ENCODE measurements at places on chromosomes 11 and 22.

DNA sequence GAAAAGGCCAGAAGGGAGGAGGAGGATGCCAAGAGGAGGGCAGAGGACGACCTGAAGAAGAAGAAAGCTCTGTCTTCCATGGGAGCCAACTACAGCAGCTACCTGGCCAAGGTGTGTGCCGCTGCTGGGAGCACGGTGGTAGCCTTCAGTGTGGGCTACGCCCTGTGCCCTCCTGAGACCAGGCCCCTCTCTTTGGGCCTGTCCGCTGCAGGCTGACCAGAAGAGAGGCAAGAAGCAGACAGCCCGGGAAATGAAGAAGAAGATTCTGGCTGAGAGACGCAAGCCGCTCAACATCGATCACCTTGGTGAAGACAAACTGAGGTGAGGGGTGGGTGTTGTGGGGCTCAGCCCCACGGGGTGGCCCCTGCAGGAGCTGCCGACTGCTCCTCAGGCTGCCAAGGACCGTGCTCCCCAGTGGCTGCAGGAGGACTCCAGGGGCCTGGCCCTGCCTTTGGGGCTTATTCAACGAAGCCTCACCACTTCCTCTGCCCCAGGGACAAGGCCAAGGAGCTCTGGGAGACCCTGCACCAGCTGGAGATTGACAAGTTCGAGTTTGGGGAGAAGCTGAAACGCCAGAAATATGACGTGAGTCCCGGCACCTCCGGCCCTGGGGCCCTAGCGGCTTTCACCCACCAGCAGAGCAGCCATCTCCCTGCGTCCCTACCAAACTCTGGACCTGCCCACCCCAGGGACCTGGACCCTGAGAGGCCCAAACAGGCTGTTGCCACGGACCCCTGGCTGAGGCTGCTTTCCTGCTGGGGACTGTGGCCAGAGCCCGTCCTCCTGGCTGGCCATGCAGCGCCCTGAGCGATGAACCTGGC, 12.6 kb upstream of the MRPL23 start:
- no peak for DNase-seq
- H3K36me3 ChIP-seq: no peaks in the 10 kb centered on the region
- H3K4me1 ChIP-seq: peaks cover 9% of the 10 kb centered on the region
- no peak overlapping the region for H3K4me3 ChIP-seq
- H3K27ac ChIP-seq: no peak overlapping the region

DNA sequence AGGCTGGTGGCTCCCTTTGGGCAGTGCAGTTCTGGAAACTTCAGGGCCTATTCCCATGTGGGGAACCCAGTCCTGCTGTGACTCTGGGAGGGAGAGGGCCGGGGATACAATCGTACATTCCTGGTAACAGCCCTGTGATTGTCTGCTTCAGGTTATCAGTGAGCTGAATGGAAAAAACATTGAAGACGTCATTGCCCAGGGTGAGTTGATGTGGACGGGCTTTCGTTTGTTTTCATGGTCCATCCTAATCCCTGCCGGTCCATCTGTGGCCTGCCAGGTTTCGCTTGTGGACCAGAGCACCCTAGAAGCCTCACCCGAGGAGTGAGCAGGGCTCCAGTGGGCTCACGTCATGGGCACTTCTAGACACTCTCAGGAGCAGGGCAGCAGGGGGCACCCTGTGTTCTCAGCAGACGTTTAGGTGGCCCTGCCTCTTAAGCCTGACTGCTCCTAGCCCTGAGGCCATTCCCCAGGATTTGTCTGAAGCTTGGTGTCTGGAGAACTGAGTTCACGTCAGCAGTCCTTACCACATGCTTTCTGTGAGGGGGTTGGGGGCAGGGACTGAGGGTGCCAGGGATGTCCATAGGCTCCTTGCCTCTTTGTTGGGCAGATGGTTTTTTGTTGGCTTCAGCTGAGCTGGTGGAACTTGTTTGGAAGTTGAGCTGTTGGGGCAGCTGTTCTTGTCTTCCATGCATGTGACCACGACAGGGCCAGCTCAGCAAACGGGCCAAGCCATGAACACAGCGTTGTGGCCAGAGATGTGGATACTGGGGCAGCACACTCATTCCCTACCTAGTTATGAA, 1.9 kb downstream of the RPLP2 start:
- H3K27ac ChIP-seq: no peak overlapping the region
- H3K4me3 ChIP-seq: no peak overlapping the region
- H3K4me1 ChIP-seq: peaks cover 7% of the 10 kb centered on the region
- peaks cover 17% of the 10 kb centered on the region for H3K36me3 ChIP-seq
- DNase-seq: no peak
- H3K27me3 ChIP-seq: no peaks in the 10 kb centered on the region

DNA sequence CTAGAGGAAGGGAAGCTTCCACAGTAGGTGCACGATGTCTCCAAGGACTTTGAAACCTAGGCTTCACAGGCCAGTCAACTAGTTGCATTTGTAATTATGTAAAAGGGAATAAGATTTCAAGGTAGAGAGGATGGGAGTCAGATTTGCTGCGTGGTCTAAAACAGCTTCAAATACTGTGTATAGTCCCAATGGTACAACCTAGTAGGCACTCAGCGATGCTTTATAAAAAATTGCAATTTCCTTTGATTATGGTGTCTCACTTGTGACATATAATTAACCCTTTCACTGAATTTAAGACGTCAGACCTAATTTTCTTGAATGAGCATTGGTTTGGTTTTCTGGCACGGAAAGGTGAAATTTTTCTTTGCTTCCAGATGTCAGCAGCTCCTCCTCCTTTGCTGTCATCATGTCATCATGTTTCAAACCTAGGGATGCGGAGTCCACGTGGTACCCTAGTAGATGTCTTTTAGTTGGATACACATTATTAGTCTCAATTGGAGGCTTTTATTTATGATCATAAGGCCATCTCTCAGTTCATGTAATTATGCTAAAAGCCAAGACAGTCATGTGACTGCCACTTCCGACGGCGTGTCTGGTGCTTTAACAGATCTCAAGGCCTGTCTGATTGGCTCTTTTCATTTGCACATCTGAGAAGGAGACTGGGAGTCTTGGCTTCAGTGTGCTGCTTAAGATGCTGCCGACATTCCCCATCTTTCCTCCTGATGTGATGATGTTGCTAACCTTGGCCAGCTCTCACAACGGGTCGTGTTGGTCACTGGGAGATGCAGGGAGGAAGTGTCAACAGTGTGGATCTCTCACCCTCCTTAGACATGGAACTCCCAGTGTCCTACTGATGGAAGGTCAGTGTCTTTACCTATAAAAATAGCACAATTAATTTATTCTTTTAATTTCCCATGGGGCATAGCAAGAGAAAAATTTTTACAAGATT, 134.0 kb downstream of the HIPK3 start:
- H3K4me3 ChIP-seq: no peak overlapping the region
- no peak overlapping the region for H3K27ac ChIP-seq
- no peak for DNase-seq
- no peaks in the 10 kb centered on the region for H3K36me3 ChIP-seq
- H3K4me1 ChIP-seq: no peaks in the 10 kb centered on the region
- no peaks in the 10 kb centered on the region for H3K27me3 ChIP-seq

- H3K4me1 ChIP-seq: no peaks in the 10 kb centered on the region
These were observed 33.8 kb downstream of the SYT13 start for GRCh38 chr11:45252134-45252856.

DNA sequence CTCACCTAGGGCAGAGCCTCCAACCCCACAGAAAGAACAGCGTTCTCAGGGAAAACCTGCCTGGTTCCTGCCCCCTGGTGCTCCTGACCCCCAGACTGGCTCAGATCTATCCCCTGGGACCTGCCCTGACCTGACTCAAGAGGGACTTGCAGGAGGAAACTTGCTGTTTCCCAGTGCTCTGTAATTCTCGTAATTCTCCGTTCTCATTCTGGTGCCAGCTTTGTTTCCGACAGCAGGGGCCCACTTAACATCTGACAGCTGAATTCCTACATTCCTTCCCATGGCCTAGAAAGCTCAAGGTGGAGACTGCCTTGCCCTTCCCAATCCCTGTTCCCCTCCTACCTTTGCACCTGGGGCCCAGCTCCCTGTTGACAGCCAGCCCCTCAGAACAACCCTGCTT, 12.5 kb upstream of the CSF2RB start:
- no peak overlapping the region for H3K27ac ChIP-seq
- no peaks in the 10 kb centered on the region for H3K36me3 ChIP-seq
- H3K4me3 ChIP-seq: no peak overlapping the region
- no peaks in the 10 kb centered on the region for H3K27me3 ChIP-seq
- peak; percentile 42 for DNase-seq

- DNase-seq: peak; percentile 81
- H3K27me3 ChIP-seq: no peaks in the 10 kb centered on the region
- no peaks in the 10 kb centered on the region for H3K4me1 ChIP-seq
- H3K4me3 ChIP-seq: no peak overlapping the region
These were observed 146.5 kb upstream of the RAG2 start for GRCh38 chr11:36744375-36745168.

- H3K4me3 ChIP-seq: peak within 1 kb of the TSS; percentile 21
- H3K27me3 ChIP-seq: peaks cover 100% of the 10 kb centered on the region
- H3K4me1 ChIP-seq: peaks cover 12% of the 10 kb centered on the region
- DNase-seq: peak; percentile 32
These were observed at the start of gene PAX6 for GRCh38 chr11:31810779-31811647. TSS of gene PAX6 (minus strand) at chr11:31811322. CDS start at chr11:31806411, 4,911 bp downstream.

- no peaks in the 10 kb centered on the region for H3K27me3 ChIP-seq
- H3K4me1 ChIP-seq: no peaks in the 10 kb centered on the region
- H3K4me3 ChIP-seq: no peak overlapping the region
- H3K36me3 ChIP-seq: no peaks in the 10 kb centered on the region
- H3K27ac ChIP-seq: no peak overlapping the region
These were observed 1114.2 kb upstream of the RAG2 start for GRCh38 chr11:37712251-37712650.

DNA sequence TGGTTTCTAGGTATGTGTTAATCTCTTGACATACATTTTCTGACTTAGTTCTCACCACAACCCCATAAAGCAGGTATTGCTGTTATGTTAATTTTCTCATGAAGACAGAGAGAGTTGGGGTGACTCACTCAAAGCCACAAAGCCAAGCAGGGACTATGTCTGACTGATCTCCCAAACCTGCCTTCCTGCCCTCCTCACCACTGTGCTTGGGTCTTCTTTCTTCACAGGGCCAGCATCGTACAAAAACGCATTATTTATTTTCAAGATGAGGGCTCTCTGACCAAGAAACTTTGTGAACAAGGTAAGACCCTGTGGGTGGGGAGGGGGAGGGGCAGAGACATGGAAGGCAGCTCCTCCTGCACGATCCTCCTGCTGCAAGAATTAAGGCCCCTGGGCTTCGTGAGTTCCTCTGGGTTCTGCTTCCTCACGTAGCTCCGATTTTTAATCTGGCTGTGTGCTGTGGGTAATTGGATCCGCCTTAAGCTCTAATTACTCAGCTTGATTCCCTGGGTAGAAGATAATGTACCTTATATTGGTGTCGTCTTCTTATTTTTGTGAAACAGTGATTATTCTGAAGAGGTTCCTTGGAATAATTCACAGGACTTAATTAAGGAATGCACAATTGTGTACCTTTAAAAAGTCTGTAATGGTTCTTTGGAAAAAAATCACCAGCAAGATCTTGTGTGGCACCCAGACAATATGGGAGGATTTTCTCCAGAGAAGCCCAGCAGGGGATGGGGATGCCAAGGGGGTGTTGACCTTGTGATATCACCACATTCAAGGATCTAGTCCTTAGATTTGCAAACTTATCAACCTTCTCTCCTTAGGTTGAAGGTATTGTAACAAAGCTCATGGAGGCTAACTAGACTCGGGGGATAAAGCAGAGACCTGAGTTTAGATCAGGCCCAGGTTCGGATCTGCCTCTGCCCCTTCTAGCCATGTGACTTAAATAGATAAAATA, 112.9 kb downstream of the SPON1 start:
- H3K27ac ChIP-seq: no peak overlapping the region
- H3K36me3 ChIP-seq: no peaks in the 10 kb centered on the region
- no peak for DNase-seq
- peaks cover 3% of the 10 kb centered on the region for H3K27me3 ChIP-seq
- no peak overlapping the region for H3K4me3 ChIP-seq

- peak overlapping the region; percentile 82 for H3K4me3 ChIP-seq
- H3K27me3 ChIP-seq: no peaks in the 10 kb centered on the region
- H3K36me3 ChIP-seq: no peaks in the 10 kb centered on the region
- peaks cover 11% of the 10 kb centered on the region for H3K4me1 ChIP-seq
These were observed 816 bp downstream of the PDE3B start for GRCh38 chr11:14644226-14645014.

DNA sequence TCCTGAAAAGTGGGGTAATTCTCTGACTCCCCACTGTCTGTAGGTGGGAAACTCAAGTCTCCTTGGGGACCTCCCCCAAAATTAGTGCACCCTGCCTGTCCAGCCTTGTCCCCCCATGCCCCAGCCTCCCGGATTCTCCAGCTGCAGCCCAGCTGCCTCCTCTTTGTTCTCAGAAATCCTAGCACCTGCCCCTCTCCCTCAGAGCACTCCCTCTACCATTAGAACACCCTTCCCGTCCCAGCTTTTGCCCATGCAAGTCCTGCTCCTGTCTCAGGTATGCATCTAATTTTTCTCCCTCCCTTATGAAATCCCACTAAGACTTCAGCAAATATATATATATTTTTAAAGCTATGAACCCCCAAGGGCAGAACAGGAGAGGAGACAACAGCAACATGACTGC, 37.3 kb downstream of the LRFN4 start:
- H3K4me1 ChIP-seq: no peaks in the 10 kb centered on the region
- no peaks in the 10 kb centered on the region for H3K36me3 ChIP-seq
- no peak for DNase-seq
- no peak overlapping the region for H3K27ac ChIP-seq
- no peak overlapping the region for H3K4me3 ChIP-seq
- no peaks in the 10 kb centered on the region for H3K27me3 ChIP-seq

- DNase-seq: no peak
- H3K36me3 ChIP-seq: no peaks in the 10 kb centered on the region
- peaks cover 4% of the 10 kb centered on the region for H3K4me1 ChIP-seq
- H3K4me3 ChIP-seq: no peak overlapping the region
These were observed 30.7 kb upstream of the TOLLIP start for GRCh38 chr11:1340111-1340510.

DNA sequence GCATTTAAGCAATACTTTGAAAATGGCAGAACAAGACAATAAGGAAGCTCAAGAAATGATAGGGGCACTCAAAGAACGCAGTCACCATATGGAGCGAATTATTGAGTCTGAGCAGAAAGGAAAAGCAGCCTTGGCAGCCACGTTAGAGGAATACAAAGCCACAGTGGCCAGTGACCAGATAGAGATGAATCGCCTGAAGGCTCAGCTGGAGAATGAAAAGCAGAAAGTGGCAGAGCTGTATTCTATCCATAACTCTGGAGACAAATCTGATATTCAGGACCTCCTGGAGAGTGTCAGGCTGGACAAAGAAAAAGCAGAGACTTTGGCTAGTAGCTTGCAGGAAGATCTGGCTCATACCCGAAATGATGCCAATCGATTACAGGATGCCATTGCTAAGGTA, 51.9 kb downstream of the SPECC1L start:
- H3K4me3 ChIP-seq: no peak overlapping the region
- DNase-seq: no peak
- H3K27me3 ChIP-seq: no peaks in the 10 kb centered on the region
- peaks cover 47% of the 10 kb centered on the region for H3K36me3 ChIP-seq
- H3K4me1 ChIP-seq: no peaks in the 10 kb centered on the region

Data from cardiac muscle cell (in vitro differentiated cells and primary cell).